ENCODE measurements at places on chromosomes 12 and 14.

DNA sequence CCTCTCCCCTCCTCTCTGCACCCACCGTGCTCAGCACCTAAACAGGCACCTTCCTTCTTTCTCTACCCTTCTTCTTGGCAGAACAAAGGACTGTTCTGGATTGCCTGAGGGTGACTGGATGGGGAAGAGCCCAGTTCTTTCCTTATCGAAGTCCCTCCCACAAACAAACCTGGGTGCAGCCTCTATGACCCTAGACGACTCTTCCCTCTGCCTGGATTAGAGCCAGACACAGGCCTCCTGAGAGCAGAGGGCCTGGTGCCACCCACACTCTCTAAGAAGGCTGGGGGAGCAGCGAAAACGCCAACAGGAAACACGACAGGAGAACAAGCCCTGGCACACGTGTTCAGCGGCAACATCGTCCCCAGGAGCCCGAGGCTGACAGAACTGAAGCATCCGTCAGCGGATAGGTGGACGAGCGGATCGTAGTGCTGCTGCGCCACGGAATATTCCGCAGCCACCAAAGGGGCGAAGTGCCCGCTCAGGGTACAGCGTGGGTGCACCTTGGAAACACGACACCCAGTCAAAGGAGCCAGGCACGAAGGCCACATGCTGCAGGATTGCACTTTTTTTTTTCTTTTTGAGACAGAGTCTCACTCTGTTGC lies 38.0 kb downstream of the RIMBP2 start:
- DNase-seq, result no peak

- no peak for DNase-seq
Measured at GRCh38 chr12:76186131-76186906, 101.8 kb upstream of the NAP1L1 start.

GRCh38 chr12:108144080-108144479 lies 15.0 kb downstream of the WSCD2 start:
- no peak for DNase-seq

DNA sequence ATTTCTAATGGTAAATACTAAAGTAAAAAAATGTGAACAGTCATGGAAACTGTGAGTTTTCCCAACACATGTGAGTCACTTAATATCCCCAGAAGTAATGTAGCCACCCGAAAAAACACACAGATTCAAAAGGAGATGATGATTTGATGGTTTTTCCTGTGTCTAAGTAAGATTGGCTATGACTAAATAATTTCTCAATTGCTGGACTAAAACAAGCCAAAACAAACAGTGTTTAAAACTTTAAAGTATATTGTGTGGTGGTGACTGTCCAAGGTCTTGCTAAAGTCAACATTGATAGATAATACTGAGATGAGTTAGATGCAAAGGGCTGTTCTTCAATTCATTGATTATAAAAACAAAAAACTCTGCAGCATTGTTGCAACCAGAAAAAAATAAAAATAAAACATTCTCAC lies 89.6 kb upstream of the SOX5 start:
- DNase-seq, result no peak

GRCh38 chr14:34931206-34931605 lies 51.6 kb upstream of the SRP54 start:
- DNase-seq, result peak; percentile 15

GRCh38 chr14:70807898-70808415 lies 1.4 kb downstream of the MAP3K9 start:
- DNase-seq, result no peak

- DNase-seq, result no peak
Measured at GRCh38 chr12:20596061-20596460, 99.1 kb upstream of the SLCO1C1 start.

GRCh38 chr12:53427905-53428594 lies 4.4 kb downstream of the AMHR2 start:
- no peak for DNase-seq

DNA sequence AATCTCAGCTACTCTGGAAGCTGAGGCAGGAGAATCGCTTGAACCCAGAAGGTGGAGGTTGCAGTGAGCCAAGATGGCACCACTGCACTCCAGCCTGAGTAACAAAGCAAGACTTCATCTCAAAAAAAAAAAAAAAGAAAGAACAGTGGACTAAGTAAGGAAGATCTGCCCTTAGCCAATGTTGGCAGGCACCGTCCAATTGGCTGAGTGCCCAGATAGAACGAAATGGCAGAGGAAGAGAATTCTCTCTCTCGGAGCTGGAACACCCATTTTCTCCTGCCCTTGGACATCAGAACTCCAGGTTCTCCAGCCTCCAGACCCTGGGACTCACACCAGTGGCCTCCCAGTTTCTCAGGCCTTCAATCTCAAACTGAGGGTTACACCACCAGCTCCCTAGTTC lies 49.9 kb downstream of the ESR2 start:
- DNase-seq, result no peak

GRCh38 chr12:98998697-98999299 lies 353.7 kb downstream of the APAF1 start:
- DNase-seq, result no peak

DNA sequence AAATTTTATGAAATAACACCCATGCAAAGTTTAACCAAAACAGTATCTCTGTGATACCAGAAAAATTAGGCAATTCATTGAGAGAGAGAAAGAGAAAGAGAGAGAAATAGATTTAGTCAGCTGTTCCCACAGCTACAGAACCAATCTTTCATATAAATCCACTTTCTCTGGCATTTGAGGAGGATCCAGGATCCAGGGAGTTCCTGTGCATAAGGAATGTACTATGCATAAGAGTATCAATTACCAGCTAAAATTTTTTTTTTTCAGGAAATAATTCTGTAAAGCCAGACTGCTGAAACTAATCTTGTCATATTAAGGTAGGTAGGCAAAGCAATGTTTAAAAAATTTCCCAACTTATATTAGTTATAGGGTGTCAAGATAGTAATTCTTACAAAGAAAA lies 133.7 kb downstream of the FLRT2 start:
- no peak for DNase-seq

DNA sequence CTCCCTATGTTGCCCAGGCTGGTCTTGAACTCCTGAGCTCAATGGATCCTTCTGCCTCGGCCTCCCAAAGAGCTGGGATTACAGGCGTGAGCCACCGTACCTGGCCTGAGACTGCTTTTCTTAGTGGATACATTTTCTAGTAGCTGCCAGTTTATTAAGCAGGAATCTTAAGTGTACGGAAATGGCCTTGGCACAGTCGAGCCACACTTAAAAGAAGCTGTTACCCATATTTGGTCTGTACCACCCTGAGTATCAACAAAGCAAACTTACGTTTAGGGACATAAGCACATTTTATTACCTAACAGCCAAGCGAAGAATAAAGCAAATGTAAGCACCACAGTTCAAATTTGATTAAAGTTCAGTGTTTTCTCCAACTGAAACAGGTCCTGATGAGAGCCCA lies 50.7 kb upstream of the NR2C1 start:
- no peak for DNase-seq

DNA sequence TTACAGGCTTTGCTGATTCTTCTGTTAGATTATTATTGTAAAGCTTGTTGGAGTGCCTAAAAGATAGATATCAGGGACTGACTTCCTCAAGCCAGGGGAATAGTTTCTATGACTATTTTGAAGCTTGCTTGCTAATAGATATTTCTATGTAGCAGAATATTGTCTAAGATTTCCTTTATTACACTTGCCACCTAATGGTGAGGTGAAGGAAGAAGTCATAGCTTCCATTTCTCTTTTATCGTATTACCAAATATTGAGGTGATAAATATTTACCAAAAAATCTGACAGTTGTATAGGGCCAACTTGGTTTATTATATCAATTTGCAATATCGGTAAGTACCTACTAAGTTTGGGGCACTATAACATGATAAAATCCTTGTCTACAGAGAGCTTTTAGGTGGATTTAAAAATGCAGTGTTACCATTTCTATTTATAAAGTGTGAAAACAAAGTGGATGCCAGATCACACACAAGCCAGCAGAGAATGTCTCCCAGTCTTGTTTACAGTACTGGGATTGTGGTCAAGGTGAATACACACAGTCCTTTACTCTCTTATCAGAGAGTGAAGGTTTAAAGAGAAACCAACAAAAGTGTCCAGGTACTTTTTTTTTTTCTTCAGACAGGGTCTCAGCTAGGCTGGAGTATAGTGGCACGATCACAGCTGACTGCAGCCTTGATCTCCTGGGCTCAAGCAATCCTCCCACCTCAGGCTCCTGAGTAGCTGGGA lies 137.9 kb downstream of the IGF1 start:
- DNase-seq, result no peak

Data from activated CD8-positive, alpha-beta memory T cell treated with anti-CD3 and anti-CD28 coated beads for 1 hour (primary cell).